ENCODE measurements at places on chromosomes 6 and 20. TPM values are rescaled to one million over a fixed set of nuclear protein-coding genes. Genes with fewer than 3 reads are reported as not detected.

FHL5 gene
- not detected for total RNA-seq

HBS1L gene
- 97.5 TPM for total RNA-seq

OR2H1 gene
- not detected for total RNA-seq

GATA5 gene
- not detected for total RNA-seq

CST2 gene
- 7.0 TPM for total RNA-seq

ISM1 gene
- total RNA-seq = not detected

SPATS1 gene
- not detected for total RNA-seq

CNKSR3 gene
- 12.1 TPM for total RNA-seq

C6orf15 gene
- total RNA-seq = 0.62 TPM

VNN1 gene
- total RNA-seq = 0.21 TPM

B4GALT5 gene
- 68.4 TPM for total RNA-seq

GRCh38 chr6:161568885-161569456 is 295.1 kb upstream of the AGPAT4 start:
- DNase-seq = no peak

DNA sequence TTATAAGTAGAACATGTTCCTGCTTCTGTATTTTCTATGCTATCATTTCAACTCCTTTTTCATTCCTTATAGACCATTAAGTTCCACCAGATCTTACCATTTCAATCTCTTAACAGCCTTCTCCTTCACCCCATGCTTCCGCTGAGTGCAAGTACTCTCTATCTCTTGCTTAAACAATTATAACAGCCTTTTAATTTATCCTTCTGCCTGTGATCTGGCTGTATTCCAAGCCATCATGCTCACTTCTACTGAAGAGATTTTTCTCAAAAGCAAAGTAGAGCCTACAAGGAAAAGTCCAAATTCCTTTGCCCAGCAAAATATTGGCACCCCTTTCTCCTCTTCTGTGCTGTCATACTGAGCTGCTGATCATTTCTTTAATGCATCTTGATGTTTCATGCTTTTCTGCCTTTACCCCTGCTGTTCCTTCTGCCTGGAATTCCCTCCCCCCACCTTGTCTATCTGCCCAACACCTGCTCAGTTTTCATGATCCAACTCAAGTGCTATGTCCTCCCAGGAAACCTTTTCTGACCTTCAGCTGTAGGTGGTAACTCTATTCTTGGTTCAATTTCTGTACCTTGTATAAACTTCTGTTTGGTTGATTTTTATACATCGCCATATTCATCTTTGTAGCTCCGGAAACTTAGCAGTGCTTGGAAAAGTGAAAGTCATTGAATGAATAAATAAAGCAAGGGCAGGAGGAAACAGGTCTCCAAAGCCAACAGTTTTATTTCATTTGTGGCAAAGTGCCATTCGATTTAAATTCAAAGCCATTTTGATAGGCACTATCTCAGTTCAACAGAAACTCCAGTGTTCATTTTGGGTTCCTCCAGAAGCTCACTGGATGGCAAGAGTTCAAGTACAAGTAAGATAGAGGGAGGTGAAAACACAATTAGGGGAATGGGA is 10.5 kb upstream of the BMP2 start:
- DNase-seq = no peak

- no peak for DNase-seq
These were observed 57.1 kb downstream of the HNF4A start for GRCh38 chr20:44412402-44413144.

DNA sequence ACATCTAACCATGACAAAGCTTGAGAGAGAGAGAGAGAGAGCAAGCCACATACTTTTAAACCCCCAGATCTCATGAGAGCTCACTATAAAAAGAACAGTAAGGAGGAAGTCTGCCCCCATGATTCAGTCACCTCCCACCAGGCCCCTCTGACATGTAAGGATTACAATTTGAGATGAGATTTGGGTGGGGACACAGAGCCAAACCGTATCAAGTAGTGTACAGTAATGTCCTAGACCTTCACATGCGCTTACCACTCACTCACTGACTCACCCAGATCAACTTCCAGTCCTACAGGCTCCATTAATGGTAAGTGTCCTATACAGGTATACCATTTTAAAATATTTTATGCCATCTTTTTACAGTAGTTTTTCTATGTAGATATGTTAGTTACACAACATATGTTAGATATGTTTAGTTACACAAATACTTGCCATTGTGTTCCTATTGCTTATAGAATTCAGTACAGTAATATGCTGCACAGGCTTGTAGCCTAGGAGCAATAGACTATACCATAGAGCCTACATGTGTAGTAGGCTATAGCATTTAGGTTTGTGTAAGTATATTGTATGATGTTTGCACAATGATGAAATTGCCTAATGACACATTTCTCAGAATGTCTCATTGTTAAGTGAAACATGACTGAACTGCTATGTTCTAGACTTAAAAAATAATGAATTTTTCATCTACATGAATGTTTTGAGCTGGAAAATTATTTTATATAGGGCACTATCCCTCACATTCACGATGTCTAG is 11.7 kb downstream of the TSPYL1 start:
- DNase-seq = no peak

DNA sequence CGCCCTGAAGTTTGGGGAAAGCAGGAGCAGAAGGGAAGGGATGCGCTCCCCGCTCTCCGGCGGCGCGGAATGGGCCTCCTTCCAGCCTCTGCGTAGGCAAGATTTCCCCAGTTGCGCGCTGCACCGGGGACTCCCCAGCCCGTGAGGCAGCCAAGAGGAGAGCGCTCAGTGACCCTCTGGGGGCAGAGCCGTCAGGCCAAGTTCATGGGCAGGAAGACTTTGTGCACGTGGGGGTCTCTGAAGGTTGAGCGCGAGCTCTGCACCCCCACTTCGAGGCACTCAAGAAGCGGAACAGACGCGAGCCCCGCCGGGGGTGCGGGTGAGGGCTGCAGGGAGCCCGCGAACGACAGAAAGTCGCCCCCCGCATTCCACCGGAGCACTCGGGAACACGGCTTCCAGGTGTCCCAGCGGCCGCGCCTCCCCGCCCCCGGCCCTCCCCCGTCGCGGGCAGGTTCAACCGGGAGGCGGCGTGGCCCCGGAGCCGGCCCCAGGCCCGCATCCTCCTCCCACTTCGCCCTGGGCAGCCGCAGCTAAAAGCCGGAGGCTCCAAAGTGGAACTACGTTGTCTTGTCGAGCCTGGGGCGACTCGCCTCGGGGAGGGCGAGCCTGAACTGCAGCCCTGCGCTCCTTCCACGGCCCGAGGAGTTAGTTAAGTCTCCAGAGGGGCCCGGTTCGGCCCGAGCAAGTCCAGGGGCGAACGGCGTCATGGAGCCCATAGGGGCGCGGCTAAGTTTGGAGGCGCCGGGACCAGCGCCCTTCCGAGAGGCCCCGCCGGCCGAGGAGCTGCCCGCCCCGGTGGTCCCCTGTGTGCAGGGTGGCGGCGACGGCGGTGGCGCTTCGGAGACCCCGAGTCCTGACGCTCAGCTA is at the start of gene PPP1R3G:
Gene PPP1R3G, plus strand, starts transcription at position 561 of the 867 bp plus-strand sequence. Its CDS starts 145 bp downstream, at position 706.
- DNase-seq = no peak

DNA sequence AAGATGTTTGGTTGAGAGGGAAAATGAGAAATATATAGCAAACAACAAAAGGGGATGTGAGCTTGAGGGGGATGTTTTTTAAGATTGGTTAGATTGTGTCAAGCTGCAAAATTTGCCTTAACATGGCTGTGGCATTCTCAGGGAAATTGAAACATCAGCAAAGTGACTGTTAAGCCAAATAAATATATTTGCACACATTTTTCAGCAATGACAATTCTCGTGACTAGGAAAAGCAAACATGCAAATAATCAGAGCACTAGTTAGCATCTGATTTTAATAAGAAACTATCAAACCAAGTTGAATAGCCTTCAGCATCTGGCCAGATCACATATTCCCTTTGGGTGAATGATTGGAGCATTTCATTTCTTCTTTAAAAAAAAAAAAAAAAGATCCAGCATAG is 262.8 kb downstream of the TBC1D7 start:
- no peak for DNase-seq

- DNase-seq = no peak
These were observed 18.0 kb upstream of the ZFAND3 start for GRCh38 chr6:37801605-37801940.

GRCh38 chr20:25005220-25005619 is 12.7 kb upstream of the APMAP start:
- DNase-seq = no peak

GRCh38 chr6:133983099-133983939 is 30.3 kb downstream of the TBPL1 start:
- DNase-seq = no peak

DNA sequence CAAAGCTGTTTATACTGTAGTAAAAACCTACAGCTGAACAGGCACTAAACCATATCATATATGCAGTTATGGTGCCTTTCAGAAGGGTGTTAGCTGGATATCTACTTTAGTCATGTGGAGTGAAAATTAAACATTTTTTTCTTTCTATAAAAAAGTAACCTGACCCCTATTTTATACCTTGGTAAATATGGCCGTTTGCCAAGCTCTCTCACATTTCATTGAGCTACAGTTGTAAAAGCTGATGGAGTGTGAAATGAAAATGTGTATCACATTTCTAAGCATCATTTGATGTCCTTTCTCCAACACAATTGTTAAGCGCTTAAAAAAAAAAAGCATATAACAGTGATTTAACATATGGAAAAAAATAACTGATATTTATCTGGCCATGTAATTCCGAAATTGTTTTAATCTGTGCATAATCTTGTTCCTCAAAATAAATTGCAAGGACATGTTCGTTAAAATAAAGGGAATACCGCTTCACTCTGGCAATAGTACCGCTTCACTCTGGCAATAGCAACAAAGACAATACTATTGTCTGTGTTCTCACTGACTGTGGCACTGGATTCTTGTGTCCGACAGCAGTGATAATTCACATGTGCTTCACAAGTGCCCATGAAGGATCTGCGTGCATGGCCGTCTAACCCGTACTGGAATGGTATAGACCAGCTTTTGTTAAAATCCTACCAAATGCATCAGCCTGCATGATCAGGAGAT is 391.8 kb upstream of the SOX4 start:
- no peak for DNase-seq

DNA sequence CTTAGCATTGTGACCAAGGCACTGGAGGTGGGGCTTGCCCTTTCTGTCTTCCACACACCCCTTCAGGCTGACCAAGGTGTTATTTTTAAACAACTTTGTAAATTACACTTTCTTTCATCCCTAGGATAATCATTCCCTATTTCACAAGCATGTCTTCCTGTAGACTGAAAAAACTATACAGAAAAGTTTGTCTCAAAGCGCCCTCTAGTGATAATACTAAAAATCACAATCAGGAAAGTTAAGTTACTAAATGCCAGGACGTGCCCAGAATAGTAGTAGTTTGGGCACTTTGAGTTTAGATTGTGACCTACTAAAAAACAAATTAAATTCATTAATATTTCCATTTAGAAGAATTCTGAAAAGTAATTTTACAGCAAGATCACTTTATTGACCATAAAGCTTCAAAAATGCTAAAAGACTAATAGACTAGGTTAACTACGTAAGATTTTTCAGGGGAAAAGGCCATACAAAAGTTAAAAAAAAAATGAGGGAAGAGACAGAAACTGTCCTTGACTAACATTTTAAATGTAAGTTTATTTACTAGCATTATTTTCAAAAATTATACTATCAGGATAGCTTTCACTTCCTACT is 123.3 kb upstream of the DUSP22 start:
- peak; percentile 18 for DNase-seq

- DNase-seq = no peak
These were observed 28.2 kb upstream of the FABP7 start for GRCh38 chr6:122751326-122751725.

DNA sequence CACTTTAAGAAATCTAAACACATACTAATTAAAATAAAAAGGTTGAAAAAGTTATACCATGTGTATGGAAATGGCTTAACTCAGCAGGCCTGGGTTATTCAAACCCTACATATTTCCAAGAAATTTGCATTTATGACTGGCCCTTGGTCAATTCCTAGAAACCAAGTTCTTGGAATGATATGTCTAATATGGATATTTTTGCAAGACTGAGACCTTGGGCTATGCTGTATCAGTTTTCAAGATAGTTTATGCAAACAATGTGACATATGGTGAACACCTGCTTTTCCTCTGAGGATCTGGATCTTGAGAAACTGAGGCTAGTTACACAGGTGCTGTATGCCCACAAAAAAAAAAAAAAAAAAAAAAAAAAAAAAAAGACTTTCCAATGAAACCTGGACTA is 536.9 kb upstream of the HS3ST5 start:
- DNase-seq = no peak

DNA sequence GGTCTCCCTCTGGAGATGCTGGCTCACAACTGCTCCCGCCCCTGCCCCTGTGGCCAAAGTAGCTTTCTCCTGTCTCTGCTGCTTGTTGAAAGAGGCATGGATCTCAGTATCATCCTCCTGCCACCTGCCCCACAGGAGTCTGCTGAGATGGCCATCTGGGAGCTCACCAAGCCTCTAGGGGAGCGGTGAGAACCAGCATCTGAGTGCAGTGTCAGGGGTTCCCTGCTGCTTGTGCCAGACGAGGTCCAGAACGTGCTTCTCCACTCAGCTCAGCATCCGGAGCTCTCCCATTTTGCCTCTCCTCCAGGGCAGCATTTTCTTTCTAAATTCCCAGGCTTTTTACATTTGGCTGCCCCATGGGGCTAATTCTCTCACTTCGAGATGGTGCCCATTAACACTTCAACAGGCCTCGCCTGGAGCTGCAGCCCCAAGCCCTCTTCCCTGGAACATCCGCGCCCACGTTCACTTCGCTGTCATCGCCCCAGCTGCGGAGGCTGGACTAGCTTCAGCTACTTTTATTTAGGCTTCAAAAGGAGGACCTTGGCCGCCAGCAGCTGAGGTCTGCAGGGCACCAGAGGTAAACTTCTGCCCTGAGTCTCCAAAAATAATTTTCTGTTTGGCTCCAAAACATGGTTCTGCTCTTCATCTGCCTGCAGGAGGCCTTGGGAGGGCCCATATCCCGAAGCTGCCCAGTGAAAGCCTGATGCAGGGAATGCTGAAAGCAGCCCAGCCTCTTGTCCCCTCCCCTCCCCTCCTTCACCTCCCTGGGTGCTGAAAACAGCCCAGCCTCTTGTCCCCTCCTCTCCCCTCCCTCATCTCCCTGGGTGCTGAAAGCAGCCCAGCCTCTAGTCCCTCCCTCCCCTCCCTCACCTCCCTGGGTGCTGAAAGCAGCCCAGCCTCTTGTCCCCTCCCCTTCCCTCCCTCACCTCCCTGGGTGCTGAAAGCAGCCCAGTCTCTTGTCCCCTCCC is 25.2 kb upstream of the MLN start:
- no peak for DNase-seq

DNA sequence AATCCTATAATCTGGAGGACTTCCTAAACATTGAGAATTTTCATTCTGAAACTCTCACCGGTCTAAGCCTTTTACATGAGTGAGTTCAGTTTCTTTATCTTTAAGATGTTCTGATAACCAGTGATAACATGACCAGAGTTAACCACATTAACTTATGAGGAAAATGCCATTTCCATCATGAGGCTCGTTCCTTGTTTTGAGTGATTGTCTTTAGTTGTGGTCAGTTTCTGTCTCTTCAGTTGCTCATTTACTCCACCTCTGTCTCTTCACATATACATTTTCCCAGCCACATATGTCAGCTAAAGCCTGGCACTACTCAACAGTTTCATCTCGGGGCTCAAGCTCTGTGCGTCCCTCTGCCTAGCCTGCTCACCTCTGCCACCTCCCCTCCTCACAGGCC is 70.4 kb downstream of the JAG1 start:
- DNase-seq = no peak

Measured in kidney epithelial cell (primary cell).